ENCODE measurements at places on chromosomes 7 and 10.

DNA sequence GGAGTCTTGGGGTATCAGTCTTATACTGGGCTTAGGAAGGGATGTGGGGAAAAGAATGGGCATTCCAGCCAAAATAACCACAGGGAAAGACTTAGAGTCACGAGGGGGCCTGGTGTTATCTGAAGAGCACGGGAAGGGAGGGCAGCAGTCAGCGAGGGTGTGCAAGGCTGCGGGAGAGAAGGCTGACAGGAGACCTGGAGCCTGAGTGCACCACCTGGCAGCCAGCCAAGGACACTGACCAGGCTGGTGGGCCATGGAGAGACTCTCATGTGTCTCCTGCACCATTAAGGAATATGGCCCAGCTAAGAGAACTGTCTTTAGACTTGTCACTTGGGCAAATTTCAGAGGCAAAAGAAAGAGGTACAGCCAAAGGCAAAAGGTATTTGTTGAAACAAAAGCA is 69.6 kb downstream of the PKD1L1 start:
- DNase-seq: no peak

- no peak for DNase-seq
Observed at GRCh38 chr7:12508554-12508953, 62.0 kb upstream of the SCIN start.

GRCh38 chr10:132813560-132814468 is 27.9 kb upstream of the NKX6-2 start:
- no peak for DNase-seq

DNA sequence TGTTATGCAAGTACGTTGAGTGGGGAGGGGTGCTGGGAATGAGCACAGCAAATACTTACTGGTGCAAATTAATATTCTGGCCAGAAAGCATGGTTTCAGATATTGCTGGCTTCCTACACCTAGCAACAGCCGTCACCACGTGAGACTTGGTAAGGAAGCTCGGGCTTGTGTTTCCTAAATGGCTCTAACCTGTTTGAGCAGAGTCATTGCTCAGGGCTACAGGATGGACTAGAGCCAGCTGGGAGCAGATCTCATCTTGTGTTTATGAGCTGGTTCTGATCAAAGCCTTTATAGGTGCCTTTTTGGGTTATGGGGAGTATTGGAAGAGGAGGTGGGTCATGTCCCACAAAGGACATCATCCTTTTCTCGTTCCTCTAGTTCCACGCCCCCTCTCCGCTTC is 200.3 kb downstream of the BUB3 start:
- no peak for DNase-seq

DNA sequence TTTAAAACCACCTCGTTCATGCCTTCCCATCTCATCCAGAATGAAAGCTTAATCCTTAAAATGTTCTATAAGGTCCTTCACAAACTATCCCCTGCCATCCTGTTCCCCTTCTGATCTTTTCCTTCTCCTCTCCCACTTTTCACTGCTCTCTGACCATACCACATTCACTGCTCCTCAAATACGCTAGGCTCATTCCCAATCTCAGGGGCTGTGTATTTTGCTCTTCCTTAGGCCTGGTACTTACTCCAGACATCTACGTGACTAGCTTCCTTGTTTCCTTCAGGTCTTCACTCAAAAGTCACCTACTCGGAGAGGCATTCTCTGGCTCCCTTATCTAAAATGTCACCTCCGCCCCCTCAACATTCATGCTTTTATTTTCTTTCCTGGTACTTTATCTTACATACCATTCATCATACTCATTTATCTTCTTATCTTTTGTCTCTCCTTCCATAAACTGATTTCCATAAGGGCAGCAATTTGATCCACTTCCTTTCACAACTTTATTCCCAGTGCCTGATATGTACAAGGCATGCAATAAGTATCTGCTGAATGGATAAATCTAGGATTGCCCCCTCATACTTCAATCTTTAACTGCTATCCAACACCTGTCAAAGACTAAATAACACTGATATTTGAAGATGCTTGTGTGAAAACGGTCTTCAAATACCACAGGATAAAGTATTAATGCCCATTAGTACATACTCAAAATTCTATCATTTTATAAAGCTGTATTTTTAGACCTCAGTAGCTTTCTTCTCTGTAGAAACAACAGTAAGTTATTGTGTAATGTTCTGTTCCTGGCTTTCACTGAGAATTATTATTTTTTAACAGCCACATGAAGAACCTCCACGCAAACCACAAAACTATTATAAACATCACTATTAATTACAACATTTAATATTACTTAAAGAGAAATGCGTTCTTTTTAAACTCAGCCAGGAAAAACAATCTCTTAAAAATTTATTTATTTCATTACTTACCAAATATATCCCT is 27.0 kb downstream of the JMJD1C start:
- no peak for DNase-seq
